ENCODE measurements at places on chromosomes 4 and X.

DNA sequence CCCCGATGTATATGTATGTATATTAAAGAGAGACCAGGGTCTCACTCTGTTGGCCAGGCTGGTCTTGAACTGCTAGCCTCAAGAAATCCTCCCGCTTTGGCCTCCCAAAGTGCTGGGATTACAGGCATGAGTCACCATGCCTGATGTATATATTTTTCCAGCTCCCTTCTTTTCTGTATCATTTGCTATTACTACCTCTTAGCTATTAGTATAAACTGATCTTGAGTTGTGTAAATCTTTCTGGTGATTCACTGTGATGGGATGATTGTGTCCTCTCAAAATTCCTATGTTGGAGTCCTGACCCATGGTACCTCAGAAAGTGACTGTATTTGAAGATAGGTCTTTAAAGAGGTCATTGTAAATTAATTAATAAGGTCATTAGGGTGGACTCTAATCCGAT is 53.1 kb downstream of the HPRT1 start:
- DNase-seq = no peak

- no peak for DNase-seq
These were observed 321.2 kb upstream of the BMP3 start for GRCh38 chr4:80709082-80709869.

DNA sequence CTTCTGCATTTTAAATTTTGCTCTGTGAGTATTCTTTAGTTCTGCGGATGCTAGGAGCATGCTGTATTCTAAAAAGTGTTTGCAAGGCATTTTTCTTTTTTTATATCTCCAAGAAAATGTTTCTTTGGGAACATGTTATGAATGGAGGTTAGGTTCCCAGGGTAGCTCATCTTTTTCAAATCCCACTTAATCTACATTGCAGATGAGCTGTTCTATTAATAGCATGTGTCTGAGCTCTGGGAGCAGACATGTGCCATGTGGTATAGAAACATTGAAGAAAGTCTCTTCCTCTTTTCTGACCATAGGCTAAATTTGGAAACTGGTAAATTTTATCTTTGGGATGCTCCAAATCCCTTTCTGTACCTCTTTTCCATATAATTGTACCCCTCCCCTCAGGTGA is 23.2 kb downstream of the DIAPH2 start:
- no peak for DNase-seq

DNA sequence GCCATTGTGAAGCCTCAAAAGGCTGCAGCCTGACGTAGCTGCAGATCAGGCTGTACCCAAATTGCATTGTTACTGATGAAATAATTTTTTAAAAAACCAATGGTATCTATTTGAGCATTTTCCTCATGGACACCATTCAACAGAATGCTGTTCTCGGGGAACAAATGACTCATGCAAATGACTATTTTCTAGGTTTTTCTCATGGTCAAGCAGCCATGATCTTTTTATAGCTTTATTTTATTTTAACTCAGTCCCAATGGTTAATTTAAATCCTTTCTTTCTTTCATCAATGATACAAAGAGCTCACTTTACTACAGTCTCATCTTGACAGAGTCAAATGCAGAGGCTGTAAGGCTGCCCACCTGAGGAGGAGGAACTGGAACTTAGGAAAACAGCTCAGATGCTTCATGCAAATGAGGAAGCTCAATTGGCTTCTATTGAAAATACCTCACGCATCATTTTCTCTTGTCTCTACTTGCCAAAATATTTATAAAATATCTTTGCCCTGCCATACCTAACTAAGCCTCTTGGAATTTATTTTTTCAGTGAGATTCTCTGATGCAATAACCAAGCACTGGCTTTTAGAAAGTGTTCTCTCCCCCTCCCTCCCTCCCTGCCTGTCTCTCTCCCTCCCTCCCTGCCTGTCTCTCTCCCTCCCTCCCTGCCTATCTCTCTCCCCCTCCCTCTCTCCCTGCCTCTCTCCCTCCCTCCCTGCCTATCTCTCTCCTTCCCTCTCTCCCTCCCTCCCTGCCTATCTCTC is 81.0 kb downstream of the SORBS2 start:
- no peak for DNase-seq
